Activated naive CD4-positive, alpha-beta T cell (primary cell): ENCODE measurements at places on chromosomes 7 and 10.

- DNase-seq = no peak
Measured at GRCh38 chr7:118158766-118159165, 25.2 kb upstream of the LSM8 start.

DNA sequence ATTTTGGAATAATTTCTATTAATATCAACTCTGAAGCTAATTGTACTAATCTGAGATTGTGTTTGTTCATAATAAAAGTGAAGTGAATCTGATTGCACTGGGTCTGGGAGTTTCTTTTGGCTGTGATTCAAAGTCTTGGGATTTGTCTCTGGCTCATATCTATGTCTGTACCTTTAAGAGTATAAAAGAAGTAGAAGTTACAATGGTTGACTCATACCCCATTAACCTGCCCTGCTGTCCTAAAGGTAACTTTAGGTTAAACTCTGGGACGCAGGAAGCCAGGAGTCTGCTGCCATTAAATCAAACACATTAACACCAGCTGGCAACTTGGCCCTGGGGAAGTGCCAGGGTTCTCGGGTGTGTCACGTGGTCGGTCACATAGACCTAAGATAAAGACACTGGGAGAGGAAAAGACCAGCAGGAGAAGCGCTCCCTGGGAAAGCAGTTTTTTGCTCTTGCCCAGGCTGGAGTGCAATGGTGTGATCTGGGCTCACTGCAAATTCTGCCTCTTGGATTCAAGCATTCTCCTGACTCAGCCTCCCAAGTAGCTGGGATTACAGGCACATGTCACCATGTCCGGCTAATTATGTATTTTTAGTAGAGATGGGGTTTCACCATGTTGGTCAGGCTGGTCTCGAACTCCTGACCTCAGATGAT lies 17.8 kb downstream of the SCD start:
- no peak for DNase-seq

DNA sequence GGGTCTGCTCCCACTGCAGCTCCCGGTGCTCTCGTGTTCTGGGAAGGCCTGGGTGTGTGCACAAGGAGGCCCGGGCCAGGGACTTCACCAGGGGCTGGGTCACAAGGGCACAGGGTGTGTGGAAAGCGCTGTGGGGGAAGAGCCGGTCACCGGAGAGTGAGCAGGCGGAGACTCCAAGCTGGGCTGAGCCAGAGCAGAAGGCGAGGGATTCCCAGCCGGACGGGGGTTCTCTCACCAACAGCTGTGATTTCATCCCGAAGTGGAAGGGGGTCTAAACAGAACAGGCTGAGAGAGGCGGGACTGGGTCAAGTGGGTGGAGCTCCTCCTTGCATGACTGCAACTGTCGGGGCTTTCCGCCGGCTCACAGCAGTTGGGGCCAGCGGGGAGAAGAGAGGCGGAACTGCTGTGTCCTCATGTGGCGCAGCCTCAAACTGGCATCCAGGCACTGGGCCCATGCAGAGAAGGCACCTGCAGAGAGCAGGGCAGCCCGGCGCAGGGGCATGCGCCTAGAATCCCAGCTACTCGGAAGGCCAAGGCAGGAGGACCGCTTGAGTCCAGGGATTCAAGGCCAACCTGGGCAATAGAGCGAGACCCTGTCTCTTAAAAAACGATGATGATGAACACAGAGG lies 7.6 kb upstream of the ORAI2 start:
- DNase-seq = peak; percentile 45

DNA sequence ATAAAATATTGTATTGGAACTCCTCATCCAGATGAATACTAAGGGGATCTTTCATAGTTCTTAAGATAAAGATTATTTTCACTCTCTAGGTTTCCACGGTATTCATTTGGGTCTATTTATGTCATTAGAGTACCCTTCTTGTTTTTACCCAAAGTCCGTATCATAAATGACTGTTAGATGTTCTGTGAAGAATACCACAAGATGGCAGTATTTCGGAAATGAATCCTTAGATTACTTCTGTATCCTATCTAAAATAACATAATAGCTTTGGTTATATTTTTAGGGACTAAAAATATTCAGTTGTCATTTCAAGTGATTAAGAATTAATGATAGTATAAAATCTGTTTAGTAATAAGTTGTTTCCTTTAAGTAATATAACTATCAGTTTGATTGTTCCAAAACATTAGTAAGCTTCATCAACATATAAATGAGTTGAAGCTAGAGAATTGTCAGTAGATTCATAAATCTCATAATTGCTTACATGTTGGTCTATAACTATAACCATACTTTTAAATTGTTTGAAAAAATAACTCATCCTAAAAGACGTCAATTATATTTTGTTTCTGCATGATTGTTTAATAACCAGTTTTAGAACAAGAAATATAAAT lies 337.5 kb upstream of the KCND2 start:
- DNase-seq = no peak
